WERI-Rb-1 (cell line): ENCODE measurements at places on chromosomes 1 and 21.
A peak's percentile ranks its signal among the peaks of the same experiment; 100 is the strongest.

- no peak for DNase-seq
Measured at GRCh38 chr1:112744009-112744578, 29.0 kb upstream of the PPM1J start.

- peak; percentile 59 for DNase-seq
Measured at GRCh38 chr1:41917835-41918449, 780 bp downstream of the HIVEP3 start.

GRCh38 chr1:67190942-67191341, 24.7 kb downstream of the IL23R start:
- no peak for DNase-seq

DNA sequence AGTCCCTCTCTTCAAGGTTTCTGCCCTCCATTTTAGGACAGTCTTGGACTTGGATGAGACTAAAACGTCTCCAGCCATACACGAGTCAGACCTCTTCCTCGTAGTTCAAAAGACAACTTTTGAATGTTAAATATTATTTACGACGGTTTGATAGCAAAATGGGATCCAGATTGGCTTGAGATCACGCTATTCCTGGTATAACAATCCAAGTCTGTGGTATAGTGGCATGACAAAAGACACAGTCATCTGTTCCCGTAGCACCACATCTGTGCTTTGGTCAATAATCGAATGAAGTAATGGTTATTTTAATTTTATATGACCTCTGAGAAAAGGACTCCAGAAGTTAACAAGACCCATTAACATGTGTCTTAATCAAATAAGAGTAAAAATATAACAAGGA, 7.0 kb downstream of the PCP4 start:
- DNase-seq, result no peak

- DNase-seq, result peak; percentile 48
Measured at GRCh38 chr1:115976062-115976920, at the start of gene SLC22A15. Gene SLC22A15, plus strand, starts transcription at chr1:115976513. Its CDS starts 115 bp downstream, at chr1:115976628.

DNA sequence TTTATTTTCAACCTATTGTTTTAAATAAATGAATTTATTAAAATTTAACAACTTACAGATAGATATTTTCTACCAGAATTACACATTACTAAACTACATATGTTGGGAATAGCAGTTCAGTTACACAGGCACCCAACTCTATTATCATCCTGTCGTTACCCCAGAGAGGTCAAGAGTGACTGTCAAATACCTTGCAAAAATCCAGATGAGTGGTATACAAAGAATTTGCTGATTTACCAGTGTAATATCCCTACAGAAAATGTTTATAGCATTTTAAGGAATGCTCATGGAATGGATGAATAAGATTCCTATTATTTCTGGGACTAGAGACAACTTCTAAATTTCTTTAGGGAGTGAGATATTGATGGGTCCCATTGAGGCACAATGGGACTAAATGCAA, 300.7 kb upstream of the RGS18 start:
- no peak for DNase-seq

- no peak for DNase-seq
Measured at GRCh38 chr1:243723050-243723449, 127.0 kb downstream of the AKT3 start.

GRCh38 chr1:41282679-41283317, 40.7 kb upstream of the SCMH1 start:
- peak; percentile 79 for DNase-seq

DNA sequence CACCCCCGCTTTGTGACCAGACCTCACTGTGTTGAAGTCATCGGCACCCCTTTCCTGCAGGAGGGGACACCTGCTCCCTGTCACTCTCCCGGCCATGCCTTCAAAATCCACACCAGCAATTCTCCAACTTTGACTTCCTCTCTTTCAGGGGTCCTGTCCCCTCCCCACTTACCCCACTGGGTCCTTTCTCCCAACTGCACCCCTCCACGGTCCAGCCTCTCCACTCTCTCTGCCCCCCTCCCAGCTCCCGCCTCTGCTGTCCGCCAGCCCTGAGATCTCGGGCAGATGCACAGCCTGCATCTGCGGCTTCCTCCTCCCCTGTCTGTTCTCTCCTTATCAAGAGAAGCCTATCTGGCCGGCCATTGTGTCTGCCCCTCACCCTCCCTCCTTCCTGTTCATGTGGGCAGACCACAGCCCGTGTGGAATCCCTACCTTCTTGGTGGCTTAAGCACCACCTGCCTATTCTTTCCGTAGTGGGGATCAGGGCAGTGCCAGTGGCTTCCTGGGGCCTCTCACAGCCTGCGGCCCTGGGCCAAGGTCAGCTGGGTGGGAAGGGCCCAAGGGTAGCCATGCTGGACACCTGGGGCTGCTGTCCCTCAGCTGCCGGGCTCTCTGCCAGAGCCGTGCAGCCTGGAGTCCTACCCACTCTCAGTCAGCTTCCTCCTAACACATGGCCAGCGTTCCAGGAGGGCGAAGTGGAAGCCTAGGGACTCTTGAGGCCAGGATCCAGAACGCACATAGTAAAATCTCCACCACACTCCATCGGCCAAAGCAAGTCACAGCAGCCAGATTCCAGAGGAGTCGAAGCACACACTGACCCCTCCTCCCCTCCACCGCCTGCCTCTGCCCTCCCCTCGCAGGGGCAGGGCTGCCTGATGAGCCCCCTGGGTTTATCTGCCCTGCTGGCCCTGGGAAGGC, 5.1 kb upstream of the HES4 start:
- peak; percentile 66 for DNase-seq

DNA sequence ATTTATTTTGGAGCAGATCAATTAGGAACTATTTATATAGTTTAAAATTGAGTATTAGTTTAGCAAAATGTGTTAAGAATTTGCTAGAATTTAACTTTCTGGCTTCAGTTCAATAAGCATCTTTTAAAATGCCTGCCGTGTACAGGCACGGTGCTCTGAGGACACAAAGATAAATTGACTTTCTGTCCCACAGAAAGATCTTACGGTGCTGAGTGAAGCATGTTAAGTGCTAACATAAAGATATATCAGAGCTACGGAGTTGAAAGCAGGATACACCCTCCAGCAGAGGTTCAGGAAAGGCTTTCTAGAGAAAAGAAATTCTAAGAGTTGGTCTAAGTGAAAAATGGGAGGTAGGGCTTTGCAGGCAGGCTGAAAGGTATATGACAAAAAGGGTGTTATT, 305.4 kb downstream of the GRIK1 start:
- no peak for DNase-seq

- DNase-seq, result no peak
Measured at GRCh38 chr1:184322253-184322652, 64.6 kb upstream of the C1orf21 start.

DNA sequence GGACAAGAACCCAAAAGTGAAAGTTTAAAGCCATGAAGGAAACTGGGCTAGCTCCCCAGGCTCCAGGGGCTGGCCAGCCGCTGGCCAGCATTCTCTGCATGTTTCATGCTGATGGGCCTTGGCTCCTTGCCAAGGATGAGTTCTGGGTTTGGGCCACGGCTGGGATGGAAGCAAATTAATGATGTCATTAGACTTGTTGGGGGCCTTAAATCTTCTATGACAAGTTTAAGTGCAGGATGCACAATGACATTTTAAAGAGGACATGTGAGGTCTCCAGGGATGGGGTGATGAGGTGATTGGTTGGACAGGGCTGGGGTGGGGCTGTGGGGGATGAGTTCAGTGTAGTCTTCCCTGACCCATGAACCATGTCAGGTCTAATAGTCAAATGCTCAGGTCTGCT, 199.6 kb downstream of the TRABD2B start:
- no peak for DNase-seq

GRCh38 chr1:15001317-15001915, 152.1 kb upstream of the TMEM51 start:
- DNase-seq, result no peak

DNA sequence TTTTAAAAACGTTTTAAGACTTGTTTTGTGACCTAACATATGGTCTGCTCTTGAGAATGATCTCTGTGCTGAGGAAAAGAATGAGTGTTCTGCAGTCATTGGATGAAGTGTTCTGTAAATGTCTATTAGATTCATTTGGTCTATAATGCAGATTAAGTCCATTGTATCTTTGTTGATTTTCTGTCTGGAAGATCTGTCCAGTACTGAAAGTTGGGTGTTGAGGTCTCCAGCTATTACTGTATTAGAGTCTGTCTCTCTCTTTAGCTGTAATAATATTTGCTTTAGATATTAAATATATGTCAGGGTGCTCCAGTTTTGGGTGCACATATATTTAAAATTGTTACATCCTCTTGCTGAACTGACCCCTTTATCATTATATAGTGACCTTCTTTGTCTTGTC, 43.2 kb downstream of the CELF3 start:
- no peak for DNase-seq

GRCh38 chr21:33950431-33951079, 35.0 kb upstream of the ATP5PO start:
- DNase-seq, result no peak

GRCh38 chr1:101245246-101245927, 8.6 kb downstream of the S1PR1 start:
- DNase-seq, result no peak

DNA sequence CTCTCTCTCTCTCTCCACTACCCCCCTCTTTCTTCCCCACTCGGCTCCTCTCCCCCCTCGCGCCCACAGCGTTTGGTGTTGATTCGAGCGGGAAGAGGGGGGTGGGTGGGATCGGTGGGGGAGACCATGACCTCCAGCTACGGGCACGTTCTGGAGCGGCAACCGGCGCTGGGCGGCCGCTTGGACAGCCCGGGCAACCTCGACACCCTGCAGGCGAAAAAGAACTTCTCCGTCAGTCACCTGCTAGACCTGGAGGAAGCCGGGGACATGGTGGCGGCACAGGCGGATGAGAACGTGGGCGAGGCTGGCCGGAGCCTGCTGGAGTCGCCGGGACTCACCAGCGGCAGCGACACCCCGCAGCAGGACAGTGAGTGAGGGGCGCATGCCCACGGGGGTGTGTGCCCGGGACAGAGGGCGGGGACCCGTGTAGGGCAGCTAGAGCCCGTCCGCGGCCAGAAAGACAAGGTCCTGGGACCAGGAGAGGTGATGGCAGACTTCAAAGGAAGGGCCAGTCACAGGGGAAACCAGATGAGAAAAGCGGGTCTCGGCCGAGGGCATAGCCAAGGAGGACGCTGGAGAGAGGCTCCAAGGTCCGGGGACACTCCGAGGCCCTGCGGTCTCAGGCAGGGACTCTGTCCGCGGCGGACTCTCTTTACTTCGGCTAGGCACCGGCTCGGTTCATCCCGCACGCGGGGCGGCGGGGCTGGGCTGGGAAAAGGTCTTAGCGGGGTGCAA, at the start of gene PRRX1:
TSS of gene PRRX1 (plus strand) at position 39 of the 735 bp plus-strand sequence. CDS start at position 127, 88 bp downstream.
- DNase-seq, result peak; percentile 18

DNA sequence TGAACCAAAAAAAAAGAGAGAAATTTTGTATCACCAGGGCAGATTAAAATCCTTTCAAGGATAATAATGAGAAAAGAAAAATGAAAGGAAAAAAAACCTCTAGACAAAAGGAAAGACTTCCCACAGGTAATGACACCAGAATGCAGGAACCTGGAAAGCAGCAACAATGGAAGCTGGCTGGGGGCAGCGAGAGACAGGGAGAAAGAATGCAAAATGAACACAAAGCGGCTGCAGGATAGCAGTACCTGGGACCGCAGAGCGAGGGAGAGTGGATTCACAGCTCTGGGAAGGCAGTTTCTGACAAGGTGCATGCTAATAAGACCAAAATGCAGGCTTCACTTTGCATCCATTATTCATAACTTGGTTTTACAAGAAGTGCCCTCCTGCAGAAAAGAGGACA, 349.0 kb downstream of the SIPA1L2 start:
- no peak for DNase-seq

GRCh38 chr1:241639623-241640148, 483 bp downstream of the CHML start:
- DNase-seq, result peak; percentile 71

DNA sequence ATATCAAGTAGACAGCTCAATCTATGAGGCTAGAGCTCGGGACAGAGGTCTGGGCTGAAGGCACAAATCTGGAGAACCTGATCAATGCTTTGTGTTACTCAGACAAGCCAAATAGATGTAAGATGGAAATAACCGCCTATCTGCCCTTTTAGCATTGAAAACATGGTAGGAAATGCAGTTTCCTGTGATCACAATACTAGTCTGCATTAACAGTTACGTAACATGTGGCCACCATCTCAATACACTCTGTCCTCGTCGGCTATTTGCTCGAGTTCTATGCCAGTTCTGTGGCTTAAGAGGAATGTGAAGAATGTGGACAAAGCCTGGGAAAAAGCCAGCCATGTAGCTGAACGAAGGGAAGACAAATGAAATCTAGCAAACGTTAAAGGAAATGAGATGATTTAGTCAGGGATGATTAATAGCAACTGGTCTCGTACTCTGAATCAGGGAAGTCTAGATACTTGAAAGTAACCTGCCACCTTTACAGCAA, 73.3 kb downstream of the HSF2BP start:
- no peak for DNase-seq
